Astrocyte of the spinal cord (primary cell): ENCODE measurements at places on chromosomes 1 and 21.

- no peak for DNase-seq
Observed at GRCh38 chr1:174072581-174072980, 50.4 kb upstream of the RC3H1 start.

- no peak for DNase-seq
Observed at GRCh38 chr1:4086921-4087320, 186.8 kb upstream of the C1orf174 start.

- DNase-seq = no peak
Observed at GRCh38 chr1:165161130-165161529, 195.4 kb downstream of the LMX1A start.

- no peak for DNase-seq
Observed at GRCh38 chr21:32442566-32443318, 30.2 kb downstream of the EVA1C start.

DNA sequence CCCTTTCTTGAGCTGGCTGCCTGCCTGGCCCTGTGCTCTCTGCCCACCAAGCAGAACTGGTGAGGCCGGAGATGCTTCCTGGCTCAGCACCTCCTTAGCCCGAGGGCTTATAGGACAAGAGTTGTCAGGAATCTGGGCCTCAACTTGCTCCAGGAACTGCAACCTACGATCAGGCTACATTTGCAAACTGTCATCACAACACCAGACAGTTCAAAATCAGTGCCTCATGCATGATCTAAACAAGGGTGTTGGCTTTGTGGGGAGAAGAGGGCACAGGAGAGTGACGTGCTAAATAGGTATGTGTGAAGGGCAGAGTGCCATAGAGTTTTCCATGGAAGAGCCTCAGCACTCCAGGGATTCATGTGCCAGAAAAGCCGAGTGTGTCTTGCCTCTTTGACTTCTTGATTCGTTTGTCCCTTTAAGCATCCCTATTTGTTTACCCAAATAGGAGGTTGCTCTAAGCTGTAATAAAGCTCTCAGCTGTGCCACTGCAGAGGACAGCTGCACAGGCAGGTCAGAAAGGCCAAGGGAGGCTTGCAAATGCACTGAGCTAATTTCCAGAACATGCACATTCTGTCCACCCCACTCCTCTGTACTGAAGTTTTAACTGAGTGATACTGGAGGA, 30.2 kb upstream of the NEK2 start:
- no peak for DNase-seq

DNA sequence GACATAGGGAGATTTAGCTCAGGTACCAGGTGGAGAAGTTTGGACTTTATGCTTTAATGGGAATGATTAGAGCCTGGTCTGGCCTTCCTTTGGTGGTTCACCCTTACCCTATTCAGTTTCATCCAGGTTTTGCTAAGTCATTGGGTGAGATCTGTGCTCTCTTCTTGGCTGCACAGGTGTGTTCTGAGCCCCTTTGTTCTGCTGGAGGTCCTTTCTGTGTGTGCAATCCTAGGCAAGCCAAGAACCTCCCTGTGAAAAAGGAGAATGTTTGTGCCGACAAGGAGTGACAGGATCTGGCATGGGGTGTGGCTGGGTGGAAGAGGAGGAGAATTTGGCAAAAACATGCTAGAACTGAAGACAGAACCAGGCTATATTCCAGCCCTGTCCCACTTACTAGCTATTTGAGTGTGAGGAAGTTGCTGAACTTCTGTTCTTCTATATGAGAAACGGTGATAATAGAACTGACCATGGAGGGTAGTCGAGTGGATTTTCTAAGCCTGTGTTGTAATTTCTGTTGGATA, 4.6 kb downstream of the GSTM5 start:
- no peak for DNase-seq

GRCh38 chr1:50930193-50930592, 29.9 kb downstream of the FAF1 start:
- DNase-seq = no peak

GRCh38 chr1:244633140-244633539, 19.8 kb upstream of the DESI2 start:
- DNase-seq = no peak

DNA sequence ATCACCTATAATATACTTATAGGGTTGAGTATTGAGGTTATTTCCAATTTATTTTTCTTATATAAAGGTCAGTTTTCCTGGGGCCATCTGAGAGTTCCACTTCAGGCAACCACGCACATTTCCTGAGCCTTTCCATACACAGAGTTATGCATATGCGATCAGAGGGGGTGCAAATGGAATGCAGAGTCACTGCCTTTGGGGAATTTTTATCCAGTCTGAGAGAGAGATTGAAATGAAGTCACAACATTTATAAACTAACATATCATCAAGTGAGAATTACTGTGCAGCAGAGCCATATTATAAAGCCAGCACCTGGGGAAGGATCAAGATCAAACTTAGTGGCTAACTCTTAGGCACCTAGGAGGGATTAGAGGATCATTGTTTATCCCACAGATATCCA, 299.9 kb upstream of the PLXNA2 start:
- DNase-seq = no peak

DNA sequence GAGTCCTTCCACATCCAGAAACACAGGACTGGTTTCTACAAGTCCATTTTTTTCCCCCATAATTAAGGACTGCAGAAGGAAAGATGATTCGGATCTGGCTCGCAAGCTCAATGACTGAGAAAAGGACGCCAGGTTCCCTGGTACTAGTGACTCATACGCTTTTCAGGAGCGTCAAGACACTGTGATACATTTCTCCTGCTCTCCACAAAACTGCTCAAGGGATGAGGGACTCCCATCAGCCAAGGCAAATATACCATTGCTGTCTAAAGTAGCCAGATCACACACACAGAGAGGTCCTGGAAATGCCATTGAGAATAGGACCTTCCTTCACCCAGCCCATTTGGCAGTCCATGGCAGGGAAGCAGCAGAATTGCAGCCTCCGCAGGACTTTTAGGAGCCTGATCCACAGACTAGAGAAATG, 253.6 kb upstream of the IRF2BP2 start:
- DNase-seq = peak; percentile 73

- no peak for DNase-seq
Observed at GRCh38 chr1:117574161-117574835, 31.6 kb upstream of the TENT5C start.

DNA sequence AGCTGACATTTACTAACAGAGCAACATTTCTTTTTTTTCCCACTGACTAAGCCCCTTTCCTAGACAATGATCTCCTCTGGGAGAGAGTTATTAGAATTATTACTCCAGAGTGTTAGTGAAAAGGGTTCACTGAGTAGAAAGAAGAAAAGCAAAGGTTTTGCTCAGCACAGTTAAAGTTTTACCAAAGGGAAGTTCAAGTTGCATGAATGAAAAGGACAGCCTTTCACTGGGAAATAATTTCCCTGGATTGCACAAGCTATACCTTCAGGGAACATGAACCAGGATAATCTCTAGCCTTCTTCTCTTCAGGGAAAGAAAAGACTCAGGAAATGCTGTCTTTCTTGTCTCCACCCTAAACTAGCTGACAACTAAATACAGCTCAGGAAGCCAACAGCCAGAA, 71.4 kb upstream of the ESRRG start:
- no peak for DNase-seq

GRCh38 chr1:88700425-88701013, 16.4 kb downstream of the PKN2 start:
- DNase-seq = no peak

DNA sequence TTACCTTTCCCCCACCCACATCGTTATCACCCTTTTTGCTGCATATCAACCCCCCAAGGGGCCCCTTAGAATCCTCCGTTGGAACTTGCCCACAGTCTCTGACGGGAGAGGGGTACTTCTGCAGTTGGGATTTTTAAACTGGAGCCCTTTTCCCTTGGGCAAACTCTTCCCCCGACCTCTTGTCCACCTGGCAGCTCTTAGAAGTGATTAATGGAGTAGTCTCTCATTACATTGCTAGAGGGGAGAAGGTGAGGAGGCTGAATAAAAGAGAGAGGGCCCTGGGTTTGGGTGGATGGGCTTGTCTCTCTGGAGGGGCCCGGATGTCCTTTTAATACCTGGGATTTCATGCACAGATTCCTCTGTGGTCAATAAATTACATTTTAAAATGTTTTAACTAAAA, 27.2 kb upstream of the TSPAN2 start:
- DNase-seq = no peak

- DNase-seq = no peak
Observed at GRCh38 chr1:22363403-22364325, 88.0 kb upstream of the ZBTB40 start.

DNA sequence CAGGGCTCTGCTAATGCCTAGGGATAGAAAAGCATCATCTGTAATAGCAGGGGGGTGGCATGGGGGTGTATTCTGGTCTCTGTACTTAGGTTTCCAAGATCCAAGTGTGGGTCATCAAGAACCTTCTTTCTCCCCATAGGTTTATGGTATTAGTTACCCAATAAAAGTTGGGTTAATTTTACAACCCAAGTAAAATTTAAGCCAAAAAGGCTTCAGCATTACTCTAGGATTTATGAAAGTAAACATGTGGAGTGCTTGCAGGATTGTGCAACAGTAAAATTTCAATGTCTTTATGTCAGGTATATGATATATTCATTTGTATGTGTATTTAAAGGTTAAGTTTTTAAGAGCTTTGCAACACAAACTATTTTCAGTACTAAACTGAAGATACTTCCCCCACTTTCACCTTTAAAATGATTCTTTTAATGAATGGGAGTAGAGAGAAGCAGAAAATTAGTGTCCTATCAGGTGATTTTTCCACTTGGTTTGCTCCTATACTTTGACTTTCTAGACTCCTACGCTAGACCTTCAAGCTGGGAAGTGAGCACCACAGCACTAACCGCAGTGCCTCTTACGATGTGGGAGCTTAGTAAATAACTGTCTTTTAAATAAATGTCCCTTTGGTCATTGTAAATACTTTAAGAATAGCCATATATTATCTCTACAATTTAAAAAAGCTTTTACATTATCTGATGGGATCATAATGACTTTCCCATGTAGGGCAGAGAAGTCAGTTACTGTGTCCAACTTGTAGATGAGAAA, 67.8 kb upstream of the UBE2U start:
- DNase-seq = no peak

GRCh38 chr1:981491-981954, 370 bp downstream of the PERM1 start:
- no peak for DNase-seq

GRCh38 chr1:206829875-206830274, 35.5 kb upstream of the IL20 start:
- no peak for DNase-seq

DNA sequence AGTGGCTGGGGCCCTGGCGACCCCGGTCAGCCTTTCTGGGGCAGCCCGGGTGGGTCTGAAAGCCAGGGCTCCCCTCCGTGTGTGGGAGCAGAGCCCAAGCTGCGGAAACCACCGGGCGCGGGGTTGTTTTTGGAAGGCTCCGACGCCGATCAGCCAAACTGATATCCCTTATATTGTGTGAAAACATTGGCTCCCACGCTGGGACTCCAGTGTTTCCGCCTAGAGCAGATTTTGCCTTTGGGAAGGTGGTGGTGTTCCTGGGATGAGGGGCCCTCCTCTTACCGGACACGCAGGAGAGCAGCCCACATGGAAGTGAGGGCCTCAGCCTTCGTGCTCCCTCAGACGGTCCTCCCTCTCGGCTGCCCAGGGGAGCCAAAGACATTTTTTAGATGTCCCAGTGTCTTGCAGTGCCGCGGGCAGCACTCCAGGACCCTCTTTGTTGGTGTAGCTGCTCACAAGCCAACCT, 54.3 kb downstream of the NGF start:
- no peak for DNase-seq

DNA sequence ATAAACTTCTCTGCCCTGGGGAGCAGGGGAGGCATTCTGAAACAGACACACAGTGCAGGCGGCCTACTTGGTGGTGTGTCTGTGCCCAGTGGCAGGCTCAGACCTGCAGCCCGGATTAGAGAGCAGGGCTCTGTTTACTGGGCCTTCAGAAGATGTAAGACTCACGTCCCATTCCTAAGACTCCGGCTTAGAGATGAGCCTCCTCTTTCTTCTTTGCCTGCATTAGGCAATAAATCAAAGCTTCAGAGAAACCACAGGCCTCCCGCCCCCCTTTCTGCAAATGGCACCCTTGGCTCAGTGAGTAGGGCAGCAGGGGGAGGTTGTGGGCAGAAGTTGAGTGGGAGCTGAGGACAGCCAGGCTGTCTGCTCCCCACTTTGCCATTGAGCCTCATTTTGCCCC, 35.8 kb downstream of the LGR6 start:
- DNase-seq = no peak

DNA sequence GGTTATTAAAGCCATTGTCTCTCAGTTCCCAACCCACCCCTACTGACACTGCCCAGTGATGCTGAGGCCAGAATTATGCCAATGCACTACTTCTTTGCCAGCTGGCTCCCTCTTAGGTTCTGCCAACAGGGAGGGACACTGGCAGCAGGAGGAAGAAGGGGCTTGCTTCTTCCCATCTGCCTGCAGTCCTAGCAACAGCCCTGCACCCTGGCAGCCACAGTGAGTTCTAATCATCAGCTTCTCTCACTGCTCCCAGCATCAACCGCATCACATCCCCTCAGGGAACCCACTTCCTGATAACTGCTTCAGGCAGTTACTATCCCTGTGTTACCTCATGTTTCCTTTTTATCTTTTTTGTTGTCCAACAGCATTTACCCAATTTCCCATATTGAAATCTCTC, 86.2 kb downstream of the UBR4 start:
- DNase-seq = no peak

DNA sequence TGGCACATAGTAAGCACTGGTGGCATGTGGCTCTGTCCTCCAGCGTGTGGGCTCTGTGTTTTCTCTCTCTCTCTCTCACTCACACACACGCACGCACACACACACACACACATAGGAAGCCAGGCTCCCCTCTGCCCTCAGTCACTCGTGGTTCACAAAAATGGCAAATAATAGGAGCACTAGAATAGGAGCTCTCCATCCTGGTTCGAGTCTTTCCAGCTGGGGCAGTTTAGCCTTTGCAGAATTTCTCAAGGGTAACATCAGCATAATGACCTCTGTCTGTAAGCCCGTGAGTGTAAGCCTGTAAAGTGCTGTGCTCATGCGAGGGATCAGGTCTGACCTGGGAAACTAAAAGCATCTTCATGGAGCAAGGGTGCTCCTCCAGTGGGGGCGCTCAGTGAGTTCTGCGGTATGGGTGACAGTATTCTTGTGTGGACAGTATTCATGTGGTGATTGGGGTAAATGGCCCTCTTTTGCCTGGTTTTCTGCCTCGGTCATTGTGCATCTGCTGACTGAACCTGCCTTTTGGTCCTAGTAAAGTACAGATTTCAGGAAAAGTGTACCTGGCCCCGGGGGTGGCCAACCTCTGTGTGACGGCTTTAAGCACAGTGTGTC, 842 bp upstream of the ZC3H12A start:
- DNase-seq = peak; percentile 39

GRCh38 chr21:29326914-29327554, 28.3 kb downstream of the BACH1 start:
- no peak for DNase-seq

GRCh38 chr1:788835-789234, 102.4 kb upstream of the OR4F16 start:
- no peak for DNase-seq

- DNase-seq = no peak
Observed at GRCh38 chr21:42796327-42797062, 82.8 kb downstream of the WDR4 start.
